ENCODE measurements at places on chromosomes 11 and 22.
A peak's percentile ranks its signal among the peaks of the same experiment; 100 is the strongest.

DNA sequence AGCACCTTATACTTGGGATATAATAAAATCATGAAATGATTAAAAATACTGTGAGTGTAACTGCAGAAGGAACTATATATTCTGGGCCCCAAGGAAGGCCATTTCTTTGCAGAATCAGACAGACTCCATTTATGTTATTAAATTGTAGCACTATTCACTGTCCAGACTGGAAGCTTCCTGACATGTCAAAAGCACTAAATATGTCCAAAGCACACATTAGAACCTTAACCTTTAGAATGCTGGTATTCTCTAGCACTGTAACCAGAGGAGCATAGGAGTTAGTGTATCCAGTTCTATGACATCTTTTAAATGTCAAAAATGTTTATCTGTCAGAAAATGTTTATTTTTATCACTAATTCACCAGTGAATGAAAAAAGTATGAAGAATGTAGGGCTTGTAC is 246.9 kb downstream of the CADM1 start:
- no peak overlapping the region for H3K27ac ChIP-seq
- H3K27me3 ChIP-seq, result no peaks in the 10 kb centered on the region
- no peak overlapping the region for H3K4me3 ChIP-seq

DNA sequence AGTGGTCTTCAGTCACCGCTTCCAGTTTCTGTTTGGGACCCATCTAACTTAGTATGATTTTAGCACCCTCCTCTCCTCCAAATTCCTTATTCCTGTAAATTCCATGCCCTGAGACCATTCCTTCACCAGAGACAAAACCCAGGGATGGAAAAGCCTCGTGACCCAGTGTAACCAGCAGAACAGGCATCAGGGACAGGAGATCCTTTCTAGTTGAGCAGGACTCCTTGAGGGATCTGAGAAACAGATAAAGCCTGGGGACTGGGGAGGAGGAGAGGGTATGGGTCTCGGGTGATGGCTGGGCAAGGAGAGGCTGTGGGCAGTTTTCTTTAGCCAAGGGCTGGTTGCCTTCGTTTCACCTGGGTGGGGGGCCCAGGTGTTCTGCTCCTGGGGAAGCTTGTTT is 40.9 kb downstream of the TEAD1 start:
- DNase-seq, result no peak
- peaks cover 8% of the 10 kb centered on the region for H3K4me1 ChIP-seq
- H3K27ac ChIP-seq, result no peak overlapping the region
- H3K36me3 ChIP-seq, result peaks cover 42% of the 10 kb centered on the region
- H3K27me3 ChIP-seq, result no peaks in the 10 kb centered on the region

- no peaks in the 10 kb centered on the region for H3K4me1 ChIP-seq
- no peak overlapping the region for H3K4me3 ChIP-seq
- H3K27me3 ChIP-seq, result no peaks in the 10 kb centered on the region
- no peak overlapping the region for H3K27ac ChIP-seq
- no peaks in the 10 kb centered on the region for H3K36me3 ChIP-seq
These were observed 3.1 kb upstream of the PANX3 start for GRCh38 chr11:124608147-124608546.

- no peak overlapping the region for H3K4me3 ChIP-seq
- no peak for DNase-seq
- H3K36me3 ChIP-seq, result no peaks in the 10 kb centered on the region
These were observed 1.2 kb upstream of the CXCR5 start for GRCh38 chr11:118882491-118882890.

- H3K36me3 ChIP-seq, result no peaks in the 10 kb centered on the region
- DNase-seq, result no peak
- no peaks in the 10 kb centered on the region for H3K4me1 ChIP-seq
- H3K27me3 ChIP-seq, result no peaks in the 10 kb centered on the region
- H3K27ac ChIP-seq, result no peak overlapping the region
These were observed 323.8 kb downstream of the BLID start for GRCh38 chr11:121792185-121792584.

DNA sequence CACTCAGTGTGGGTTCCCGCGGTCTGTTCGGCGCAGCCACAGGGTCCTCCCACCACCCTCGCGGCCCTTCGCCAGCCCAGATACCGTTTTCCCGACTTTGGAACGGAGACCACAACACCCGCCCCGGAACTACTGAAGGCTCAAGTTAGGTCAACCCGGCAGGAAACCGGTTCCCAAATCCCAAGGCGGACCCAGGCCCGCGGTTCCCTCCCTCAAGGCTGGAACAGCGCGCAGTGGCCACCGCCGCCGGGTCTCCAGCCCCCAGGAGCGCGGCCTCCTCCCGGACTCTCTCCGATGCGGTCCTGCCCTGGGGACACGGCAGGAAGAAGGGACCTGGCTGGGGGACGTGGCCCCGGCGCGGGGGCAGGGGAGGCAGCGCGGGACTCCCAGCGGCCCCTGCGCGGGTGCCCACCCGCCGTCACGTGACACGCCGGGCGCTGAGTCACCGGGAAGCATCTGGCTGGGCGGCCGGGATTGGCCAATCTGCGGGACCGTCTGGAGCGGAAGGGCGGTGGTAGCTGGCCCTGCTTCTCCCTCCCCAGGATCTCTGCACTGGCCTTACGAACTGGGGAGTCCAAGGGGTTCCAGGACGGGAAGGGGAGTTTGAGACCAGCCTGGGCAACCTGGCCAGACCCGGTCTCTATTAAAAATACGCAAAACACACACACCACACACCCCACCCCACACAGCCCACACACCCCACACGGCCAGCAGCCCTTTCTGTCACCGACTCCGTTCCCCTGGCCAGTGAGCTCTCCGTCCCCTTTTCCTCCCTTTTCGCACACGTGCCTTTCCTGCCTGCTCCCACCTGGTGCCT is 21.5 kb upstream of the MALAT1 start:
- H3K4me3 ChIP-seq, result peak overlapping the region; percentile 66
- no peaks in the 10 kb centered on the region for H3K27me3 ChIP-seq
- peak; percentile 99 for DNase-seq
- H3K27ac ChIP-seq, result peak overlapping the region; percentile 93

- no peaks in the 10 kb centered on the region for H3K36me3 ChIP-seq
- no peaks in the 10 kb centered on the region for H3K27me3 ChIP-seq
These were observed 79.9 kb upstream of the DRD2 start for GRCh38 chr11:113555071-113555619.

DNA sequence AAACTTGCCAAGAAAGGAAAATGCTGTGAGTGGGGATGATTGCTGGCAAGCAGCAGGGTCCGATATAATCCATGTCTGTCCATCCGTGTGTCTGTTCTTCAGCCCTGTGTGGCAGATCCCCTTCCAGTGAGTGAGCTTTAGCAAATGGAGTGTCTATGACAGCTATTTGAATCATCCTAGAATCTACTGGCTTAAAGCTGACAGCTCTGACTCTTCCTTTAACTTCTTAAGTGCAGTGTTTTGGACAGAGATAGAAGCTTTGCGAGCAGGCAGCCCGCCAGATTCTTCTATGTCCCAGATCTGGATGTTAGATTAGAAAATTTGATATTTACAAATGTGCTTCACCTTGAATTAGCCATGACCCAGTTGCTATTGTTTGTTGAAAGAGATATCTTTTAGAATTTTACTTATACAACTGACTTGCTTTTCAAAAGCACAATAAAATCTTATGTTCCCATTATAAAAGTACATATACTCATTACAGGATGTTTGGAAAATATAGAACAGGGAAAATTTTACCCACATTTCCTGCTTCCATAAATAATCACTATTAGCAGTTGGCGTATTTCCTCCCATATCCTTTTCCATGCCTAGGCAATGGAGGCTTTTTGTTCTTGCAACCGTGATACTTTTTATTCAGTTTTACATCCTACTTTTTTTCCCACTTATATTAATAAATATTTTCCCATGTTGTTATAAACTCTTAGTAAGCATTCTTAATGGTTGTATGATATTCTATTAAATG is 124.5 kb downstream of the COMMD9 start:
- no peak for DNase-seq
- H3K4me1 ChIP-seq, result peaks cover 5% of the 10 kb centered on the region
- H3K36me3 ChIP-seq, result no peaks in the 10 kb centered on the region
- H3K27ac ChIP-seq, result no peak overlapping the region

- peaks cover 100% of the 10 kb centered on the region for H3K36me3 ChIP-seq
- peaks cover 65% of the 10 kb centered on the region for H3K4me1 ChIP-seq
- no peak for DNase-seq
- no peak overlapping the region for H3K4me3 ChIP-seq
- no peaks in the 10 kb centered on the region for H3K27me3 ChIP-seq
These were observed 60.8 kb upstream of the PPARA start for GRCh38 chr22:46089426-46090035.

- no peak overlapping the region for H3K4me3 ChIP-seq
- no peak overlapping the region for H3K27ac ChIP-seq
- H3K4me1 ChIP-seq, result peaks cover 13% of the 10 kb centered on the region
- H3K27me3 ChIP-seq, result no peaks in the 10 kb centered on the region
These were observed 36.0 kb downstream of the PRCP start for GRCh38 chr11:82864268-82864667.

DNA sequence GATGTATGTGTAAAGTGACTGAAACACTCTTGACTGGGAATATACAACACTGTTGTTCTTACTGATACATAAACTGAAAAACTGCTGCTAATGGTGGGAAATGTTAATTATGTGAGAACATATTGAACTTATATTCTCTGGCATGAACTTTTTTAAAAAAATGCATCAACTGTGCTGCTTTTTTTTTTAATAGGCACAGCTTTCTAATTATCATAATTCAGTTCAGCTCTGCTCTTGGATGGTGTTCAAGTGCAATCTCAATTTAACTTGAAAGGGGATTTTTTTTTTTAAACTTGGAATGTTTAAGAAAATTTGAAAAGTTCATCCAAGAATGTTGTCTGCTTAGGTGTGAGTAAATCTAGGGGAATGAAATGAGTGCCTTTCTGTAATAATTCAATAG is 5.2 kb downstream of the TEAD1 start:
- peaks cover 57% of the 10 kb centered on the region for H3K4me1 ChIP-seq
- no peak for DNase-seq
- H3K27me3 ChIP-seq, result no peaks in the 10 kb centered on the region
- H3K4me3 ChIP-seq, result no peak overlapping the region

DNA sequence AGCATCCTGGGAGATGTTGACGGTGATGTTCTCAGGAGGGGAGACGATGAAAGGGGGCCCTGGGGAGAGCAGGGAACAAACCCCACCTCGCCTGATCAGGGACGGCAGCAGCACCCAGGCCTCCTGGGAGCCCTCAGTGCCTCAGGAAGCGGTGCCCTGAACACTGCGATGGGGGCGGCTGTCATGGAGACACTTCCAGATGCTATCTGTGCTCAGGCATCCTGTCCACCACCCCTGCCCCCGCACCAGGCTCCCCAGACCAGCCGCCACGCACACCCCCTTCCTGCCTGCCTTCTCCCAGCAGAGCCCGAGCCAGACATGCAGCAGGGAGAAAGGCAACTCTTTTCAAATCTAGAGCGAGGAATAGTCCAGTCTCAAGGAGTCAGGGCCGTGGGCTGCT is 20.6 kb downstream of the IGSF9B start:
- H3K4me1 ChIP-seq, result no peaks in the 10 kb centered on the region
- H3K27me3 ChIP-seq, result no peaks in the 10 kb centered on the region
- no peaks in the 10 kb centered on the region for H3K36me3 ChIP-seq
- H3K27ac ChIP-seq, result no peak overlapping the region

DNA sequence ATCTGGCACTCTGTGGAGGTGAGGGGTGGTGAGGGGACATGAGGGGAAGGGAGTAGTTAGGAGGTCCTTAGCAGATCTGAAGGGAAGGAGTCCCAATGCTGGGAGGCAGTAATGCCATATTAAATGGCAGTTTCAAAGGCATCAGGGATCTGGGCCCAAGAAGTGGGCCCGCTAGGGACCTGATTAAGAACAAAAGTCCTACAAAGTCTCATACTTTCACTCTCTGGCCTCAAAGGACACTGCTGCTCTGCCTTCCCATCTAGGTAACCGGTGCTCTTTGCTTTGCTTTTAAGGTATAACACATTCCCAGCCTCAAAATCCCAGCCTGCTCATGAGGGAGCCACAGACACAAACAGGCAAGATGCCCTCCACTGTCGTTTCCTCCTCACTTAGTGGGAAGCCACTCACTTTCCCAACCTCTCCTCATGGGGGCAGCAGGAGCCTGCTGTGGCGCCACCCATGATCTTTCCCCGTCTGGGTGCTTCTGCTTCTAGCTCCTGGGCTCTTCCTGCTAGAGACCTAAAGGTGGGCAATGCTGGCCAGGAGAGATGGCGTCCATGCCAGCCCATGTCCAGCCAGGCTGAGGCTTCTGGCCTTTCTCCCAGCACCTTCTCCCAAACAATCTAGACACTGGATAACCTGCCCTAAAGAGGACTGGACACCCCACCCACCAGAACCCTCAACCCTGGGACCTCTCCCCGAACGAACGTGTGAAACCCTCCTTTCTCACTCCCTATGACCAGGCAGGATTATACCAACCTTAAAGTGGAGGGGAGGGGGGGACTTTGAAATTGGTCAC is 68.3 kb downstream of the PLEKHA7 start:
- H3K27me3 ChIP-seq, result peaks cover 4% of the 10 kb centered on the region
- no peak overlapping the region for H3K4me3 ChIP-seq
- DNase-seq, result peak; percentile 62
- H3K4me1 ChIP-seq, result no peaks in the 10 kb centered on the region
- no peak overlapping the region for H3K27ac ChIP-seq

DNA sequence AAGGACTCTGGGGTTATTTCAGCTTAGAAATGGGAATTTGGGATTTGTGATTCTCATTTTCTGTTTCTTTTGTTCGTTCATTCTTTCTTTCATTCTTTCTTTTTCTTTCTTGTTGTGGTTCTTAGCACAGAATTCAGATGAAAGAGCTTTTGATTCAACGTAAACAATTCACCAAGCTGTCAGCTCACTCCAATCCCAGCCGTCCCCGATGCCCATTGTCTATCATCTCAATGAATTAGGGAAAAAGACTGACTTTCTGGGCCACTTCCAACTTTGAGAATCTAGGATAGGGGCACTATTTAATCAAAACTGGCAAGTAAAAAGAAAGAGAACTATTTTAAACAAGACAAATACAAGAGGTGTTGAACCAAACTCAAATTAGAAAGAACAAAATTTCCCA is 25.1 kb upstream of the TMA7B start:
- no peak overlapping the region for H3K27ac ChIP-seq
- H3K36me3 ChIP-seq, result no peaks in the 10 kb centered on the region
- no peak overlapping the region for H3K4me3 ChIP-seq
- no peaks in the 10 kb centered on the region for H3K4me1 ChIP-seq
- DNase-seq, result no peak

- no peak overlapping the region for H3K4me3 ChIP-seq
- no peaks in the 10 kb centered on the region for H3K36me3 ChIP-seq
- no peaks in the 10 kb centered on the region for H3K27me3 ChIP-seq
- DNase-seq, result no peak
These were observed 71.0 kb downstream of the ARHGAP8 start for GRCh38 chr22:44823396-44823795.

DNA sequence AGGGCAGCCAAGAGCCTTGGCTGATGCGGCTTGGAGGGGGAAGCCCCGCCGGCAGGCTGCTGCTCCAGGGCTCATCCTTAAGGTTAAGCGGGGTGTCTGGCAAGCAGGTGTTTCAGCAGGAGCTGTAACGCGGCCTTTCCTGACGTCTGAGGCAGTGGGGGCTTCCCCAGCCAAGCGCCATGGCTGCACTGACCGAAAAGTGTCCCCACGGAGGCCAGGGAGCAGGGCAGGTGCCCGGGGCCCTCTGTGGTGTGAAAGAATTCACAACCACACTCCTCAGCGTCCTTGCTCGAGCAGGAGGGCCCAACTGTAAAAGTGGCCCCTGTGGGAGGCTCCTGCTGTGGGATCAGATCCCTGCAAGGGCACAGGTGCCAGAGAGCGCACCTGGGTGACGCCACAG is 79.2 kb downstream of the DHCR7 start:
- H3K36me3 ChIP-seq, result no peaks in the 10 kb centered on the region
- no peak overlapping the region for H3K4me3 ChIP-seq
- H3K27me3 ChIP-seq, result no peaks in the 10 kb centered on the region

- H3K4me1 ChIP-seq, result peaks cover 36% of the 10 kb centered on the region
- H3K36me3 ChIP-seq, result no peaks in the 10 kb centered on the region
- peak; percentile 21 for DNase-seq
- H3K27me3 ChIP-seq, result no peaks in the 10 kb centered on the region
These were observed 28.6 kb upstream of the ELFN2 start for GRCh38 chr22:37455896-37456295.
